ENCODE measurements at places on chromosomes 5 and 9.

GRCh38 chr5:172351240-172351778, 67.7 kb upstream of the UBTD2 start:
- no peak for DNase-seq

GRCh38 chr5:74621492-74621891, 19.0 kb downstream of the ENC1 start:
- no peak for DNase-seq

DNA sequence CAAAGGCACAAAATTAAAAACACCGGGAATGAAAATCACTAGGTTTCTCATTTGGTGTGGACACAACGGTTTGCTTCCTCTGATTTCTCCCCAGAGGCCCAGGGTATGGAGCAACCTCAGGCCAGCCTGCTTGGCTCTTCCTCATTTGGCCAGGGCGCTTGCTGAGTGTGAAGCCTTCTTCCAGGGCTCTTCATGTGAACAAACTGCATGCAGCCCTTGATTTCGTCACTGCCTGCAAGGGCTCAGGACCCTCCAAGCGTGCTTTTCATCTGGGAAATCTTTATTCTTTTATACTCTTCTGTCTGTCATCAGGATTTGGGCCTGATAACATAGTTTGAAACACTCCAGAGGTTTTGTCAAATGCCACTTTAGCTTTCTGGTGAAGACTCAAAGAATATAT, 122.6 kb upstream of the KLF4 start:
- DNase-seq, result no peak

GRCh38 chr9:105834404-105834803, 140.1 kb downstream of the TMEM38B start:
- no peak for DNase-seq

DNA sequence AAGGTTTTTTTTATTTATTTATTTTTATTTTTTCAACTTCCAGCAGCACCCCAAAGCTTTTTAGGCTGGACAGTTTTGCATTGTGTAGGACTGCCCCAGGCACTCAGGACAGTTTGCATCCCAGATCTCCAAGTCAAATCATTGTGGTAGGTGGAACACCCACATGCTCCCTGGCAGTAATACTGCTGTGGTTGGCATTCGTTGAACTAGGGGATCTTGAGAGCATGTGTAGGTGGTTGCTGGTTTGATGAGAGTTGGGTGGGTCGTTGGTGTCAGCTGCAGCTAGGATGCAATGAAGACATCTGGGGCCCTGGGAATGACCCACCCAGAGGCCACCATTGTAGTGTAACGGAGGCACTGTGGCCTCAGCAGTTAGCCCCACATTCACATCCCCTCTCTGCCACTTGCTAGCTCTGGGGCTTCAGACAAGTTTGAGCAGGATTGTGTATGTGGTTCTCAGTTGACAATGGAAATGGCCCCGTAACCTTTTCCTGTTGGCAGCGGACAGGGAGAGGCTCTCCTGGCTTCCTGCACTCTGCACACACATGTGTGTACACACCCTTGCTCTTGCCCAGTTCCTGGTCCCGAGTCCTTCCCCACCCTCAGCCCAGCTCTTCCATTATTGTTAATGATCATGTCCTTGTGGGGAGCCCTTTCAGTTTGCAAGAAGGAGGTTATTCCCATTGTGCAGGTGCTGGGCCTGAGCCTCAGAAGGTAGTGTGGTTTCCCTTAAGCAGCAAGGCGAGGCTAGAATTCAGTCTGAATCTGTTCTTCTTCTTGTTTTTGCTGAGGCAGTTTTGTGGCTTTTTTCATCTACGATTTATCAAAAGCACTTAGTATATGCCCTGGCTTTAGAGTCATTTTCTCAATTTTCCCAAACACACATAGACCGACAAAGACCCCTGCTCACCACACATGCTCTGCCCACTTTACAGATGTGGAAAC, 46.5 kb downstream of the PPARGC1B start:
- no peak for DNase-seq

DNA sequence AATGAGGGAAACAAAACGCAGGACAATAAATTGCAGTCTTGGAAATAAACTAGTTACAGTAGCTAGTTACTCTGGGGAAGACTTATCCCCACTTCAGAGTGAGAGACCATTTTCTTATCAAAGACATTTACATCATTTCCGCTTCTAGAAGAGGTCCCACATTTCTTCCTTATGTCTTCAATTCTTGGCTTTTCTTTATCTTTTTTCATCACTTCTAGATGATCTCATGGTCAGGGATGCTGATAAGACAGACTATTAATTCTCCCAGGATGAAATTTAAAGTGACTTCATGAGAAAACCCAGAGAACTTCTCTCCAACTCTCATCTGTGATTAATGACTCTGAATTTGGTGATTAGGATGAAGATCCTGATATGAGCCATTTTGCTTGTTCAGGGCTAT, 229.1 kb downstream of the MTRR start:
- no peak for DNase-seq

DNA sequence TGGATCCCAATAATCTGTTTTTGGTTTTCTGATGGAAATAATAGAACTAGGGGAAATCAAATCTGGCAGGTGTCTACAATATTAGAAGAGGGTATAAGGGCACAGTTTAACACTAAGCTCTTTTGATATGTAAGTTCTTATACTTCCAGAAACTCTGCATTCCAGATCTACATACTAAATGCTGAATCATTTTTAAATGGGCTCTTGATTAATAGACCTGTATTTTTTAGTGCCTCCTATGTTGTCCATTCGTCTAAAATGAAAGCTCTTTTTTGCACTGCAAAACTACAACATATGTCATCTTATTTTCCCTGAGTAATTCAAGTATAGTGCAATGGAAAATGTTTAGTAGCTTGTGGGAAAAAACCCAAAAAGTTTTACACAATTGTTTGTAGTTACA, 44.2 kb downstream of the NR6A1 start:
- no peak for DNase-seq

GRCh38 chr5:139561655-139562451, 714 bp downstream of the UBE2D2 start:
- DNase-seq, result no peak

DNA sequence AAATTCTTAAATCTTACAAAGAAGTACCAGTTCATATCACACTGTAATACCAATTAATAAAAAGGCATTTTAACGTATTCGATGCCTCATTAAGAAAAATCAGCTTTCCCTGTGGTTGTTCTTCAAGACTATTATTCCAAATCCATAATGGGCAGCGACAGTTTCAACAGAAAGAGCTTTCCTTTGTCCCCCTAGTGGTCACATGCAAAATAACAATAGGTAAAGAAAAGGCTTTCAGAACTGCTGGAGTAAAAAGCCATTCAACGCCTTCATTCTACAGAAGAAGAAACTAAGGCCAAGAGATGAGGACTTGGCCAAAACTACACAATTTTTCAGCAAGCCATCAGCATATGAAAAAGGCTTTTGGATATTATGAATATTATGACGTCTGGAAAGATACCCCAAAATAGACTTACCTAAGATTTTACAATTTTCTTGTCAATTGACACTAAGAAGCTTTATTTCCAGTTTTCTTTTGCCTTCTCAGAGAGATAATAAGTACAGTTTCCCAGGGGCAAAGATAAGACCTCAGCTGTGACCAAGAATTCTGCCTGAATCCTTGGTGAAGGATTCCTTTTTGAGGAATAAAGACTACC, 6.7 kb upstream of the CDH6 start:
- DNase-seq, result peak; percentile 57

- no peak for DNase-seq
These were observed 296.2 kb downstream of the ARHGEF28 start for GRCh38 chr5:73922224-73922623.

DNA sequence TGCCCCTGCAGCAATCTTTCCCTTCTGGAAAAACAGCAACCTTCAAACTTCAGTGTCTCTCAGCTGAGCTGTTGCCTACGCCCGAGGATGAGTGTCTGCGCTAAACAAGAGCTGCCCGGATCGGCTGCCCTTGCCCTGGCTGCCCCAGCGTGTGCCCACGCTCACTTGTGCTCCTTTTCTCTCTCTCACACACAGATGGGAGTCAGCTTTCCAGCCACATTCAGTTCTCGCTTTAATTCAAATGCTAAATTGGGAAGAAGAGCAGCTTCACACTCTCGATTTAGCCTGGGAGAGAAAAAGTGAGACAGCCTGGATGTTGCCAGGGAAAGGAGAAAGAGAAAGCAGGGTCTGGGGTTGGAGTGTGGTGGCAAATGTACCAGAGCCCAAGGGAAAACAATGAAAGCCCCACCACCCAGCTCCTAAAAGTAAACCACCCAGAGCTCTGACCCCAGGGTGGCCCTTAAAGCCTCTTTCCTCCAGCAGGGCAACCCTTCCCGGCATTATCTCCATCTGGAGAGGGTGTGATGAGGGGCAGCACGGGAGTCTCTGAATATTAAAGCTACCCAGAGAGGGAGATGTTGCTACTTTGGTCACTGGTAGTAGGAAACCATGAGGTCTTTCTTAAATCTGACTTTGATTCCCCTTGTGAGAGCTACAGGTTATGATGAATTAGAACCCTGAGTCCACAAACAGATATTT, 9.9 kb upstream of the EGR1 start:
- DNase-seq, result no peak

- DNase-seq, result no peak
These were observed 23.0 kb upstream of the PPP1R26 start for GRCh38 chr9:135456436-135457104.

DNA sequence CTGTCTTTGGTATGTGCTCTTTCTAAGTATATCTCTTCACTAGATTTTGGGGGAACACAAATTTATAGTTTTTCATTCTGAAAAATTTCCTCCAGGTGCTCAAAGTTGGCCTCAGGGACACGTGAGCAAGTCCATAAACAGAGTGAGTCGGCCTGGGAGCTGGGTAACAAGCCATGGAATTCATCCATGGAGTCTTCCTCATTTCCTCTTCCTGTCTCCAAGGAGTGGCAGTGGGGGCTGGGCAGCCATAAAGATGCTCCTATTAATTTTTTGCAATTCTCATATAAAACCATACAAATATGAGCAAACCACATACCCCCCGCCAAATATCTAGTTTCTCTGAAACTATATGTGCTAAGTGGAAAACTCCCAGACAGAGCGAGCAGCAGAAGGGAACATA, 136.6 kb upstream of the OTULINL start:
- no peak for DNase-seq

DNA sequence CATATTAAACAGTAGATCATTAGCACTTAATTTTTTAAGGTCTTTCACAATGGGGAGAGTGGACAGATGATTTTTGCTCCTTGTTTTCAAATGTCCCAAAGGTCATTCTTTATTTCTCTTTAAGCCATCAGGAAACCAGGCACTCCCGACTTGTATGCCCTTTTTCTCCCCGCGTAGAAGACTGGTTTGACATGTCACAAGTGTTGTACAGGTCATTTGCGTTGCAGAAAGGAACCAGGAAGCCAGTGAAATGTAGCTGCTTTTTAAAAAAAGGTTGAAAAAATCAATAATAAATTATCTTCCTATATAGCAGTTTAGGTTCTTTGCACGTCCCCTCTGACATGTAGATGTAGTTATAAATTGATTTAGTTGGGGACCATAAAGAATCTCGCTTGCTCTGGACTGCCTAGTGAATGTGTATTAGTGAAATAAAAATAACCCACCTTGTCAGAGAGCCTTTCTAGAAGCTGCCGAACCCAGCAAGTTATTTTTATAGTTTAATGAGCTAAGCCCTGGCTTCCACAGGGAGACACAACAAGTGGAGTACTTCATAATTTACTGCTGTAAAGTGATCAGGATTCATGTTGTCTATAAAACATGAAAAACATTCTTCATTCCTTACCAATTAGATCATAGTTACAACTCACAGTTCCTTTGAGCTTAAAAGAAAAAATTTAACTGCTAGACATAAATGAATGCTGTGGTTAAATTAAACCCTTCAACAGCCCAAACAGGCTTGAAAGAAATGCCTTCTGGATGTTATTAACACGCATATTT, 404.6 kb downstream of the CSNK1G3 start:
- DNase-seq, result peak; percentile 12

- no peak for DNase-seq
These were observed 128.6 kb downstream of the PJA2 start for GRCh38 chr5:109281136-109281690.

DNA sequence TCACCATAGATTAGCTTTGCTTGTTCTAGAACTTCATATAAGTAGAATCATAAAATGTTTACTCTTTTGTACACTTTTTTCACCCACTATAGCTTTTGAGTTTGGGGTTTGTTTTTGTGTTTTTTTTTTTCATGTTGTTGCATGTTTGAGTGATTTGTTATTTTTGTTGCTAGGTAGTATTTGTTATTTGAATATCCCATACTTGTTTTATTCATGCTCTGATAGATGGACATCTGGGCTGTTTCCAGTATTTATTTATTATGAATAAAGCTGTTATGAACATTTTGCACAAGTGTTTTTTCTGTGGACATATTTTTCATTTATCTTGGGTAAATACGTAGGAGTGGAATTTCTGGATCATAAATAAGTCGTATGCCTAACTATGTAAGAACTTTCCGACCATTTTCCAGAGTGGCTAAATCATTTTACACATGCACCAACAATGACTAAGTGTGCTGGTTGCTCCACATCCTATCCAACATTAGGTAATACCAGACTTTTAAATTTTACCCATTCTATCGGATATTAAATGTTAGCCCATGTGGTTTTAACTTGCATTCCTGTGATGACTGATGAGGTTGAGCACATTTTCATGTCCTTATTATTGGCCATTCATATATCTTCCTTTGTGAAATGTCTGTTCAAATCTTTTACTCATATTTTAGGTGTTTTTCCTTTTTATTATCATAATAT, 69.1 kb upstream of the NR4A3 start:
- DNase-seq, result no peak

- peak; percentile 98 for DNase-seq
These were observed 28.1 kb upstream of the F2RL1 start for GRCh38 chr5:76790632-76791290.

DNA sequence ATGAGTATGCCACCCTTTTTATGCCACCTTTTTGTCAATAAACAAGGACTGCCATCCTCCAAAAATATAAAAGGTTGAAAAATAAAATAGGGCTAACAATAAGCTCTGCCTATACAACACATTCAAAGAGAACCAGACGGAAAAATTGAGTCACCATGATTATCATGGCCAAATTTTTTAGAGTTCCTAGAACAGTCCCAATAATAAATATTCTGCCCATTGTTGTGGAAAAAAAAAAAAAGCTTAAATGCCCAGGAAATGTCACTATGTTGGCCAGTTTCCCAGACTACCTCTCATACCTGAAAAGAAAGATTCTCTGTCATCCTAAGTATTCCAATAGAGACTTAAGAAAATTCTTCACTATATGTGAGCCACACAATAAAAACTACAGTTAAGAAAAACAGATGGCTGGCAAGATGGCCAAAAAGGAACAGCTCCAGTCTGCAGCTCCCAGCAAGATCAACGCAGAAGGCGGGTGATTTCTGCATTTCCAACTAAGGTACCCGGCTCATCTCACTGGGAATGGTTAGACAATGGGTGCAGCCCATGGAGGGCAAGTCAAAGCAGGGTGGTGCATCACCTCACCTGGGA, 149.0 kb downstream of the TMEM161B start:
- no peak for DNase-seq

DNA sequence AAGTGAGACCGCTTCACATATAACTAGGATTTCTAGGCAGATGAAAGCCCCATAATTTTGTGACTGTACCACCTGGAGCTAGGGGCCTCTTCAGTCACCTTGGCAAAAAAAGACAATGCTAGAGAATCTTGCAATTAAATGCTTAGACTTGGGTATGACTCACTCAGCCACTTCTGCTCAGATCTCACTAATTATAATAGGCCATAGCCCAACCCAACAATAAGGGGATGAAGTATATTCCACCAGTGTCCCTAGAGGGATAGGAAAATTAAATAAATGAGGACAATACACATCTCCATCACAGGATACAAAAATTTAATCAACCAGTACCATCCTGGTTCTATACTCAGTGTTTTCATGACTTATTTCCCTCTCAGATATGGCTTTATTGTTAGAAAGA, 1079.9 kb upstream of the C9orf72 start:
- no peak for DNase-seq

- DNase-seq, result no peak
These were observed 77.8 kb upstream of the SPIN1 start for GRCh38 chr9:88310310-88310980.
